ENCODE measurements at places on chromosomes 7 and 10.

GRCh38 chr7:1197997-1198625 is 34.6 kb upstream of the UNCX start:
- no peak for DNase-seq

- no peak for DNase-seq
These were observed 320.8 kb downstream of the PRPF18 start for GRCh38 chr10:13907570-13907969.

- DNase-seq, result no peak
These were observed 307.7 kb downstream of the ADRA2A start for GRCh38 chr10:111384556-111384955.

DNA sequence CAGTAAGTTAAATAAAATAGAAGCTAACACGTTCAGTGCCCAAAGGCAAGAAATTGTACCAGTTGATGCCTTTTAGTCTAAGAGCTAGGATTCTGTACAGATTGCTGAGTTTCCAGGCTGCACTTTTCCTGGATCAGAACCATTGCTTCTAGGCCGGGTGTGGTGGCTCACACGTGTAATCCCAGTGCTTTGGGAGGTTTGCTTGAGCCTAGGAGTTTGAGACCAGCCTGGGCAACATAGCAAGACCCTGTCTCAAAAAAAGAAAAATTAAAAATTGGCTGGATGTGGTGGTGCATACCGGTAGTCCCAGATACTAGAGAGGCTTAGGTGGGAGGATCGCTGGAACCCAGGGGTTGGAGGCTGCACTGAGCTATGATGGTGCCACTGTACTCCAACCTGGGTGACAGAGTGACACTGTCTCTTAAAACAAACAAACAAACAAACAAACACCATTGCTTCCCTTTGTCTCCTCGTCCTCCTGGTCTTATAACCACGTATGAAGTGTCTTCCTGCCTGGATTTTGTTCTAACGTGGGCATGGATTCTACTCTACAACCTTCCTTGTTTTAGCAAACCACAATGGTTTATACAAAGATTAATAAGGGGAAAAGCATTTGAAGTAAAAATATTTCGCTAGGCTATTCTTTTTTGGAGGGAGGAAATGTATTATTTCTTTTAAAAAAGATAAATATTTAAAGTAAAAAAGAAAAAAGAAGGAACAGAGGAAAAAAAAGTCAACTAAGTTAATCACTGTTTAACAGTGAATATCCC is 9.7 kb upstream of the CCNY start:
- DNase-seq, result no peak

DNA sequence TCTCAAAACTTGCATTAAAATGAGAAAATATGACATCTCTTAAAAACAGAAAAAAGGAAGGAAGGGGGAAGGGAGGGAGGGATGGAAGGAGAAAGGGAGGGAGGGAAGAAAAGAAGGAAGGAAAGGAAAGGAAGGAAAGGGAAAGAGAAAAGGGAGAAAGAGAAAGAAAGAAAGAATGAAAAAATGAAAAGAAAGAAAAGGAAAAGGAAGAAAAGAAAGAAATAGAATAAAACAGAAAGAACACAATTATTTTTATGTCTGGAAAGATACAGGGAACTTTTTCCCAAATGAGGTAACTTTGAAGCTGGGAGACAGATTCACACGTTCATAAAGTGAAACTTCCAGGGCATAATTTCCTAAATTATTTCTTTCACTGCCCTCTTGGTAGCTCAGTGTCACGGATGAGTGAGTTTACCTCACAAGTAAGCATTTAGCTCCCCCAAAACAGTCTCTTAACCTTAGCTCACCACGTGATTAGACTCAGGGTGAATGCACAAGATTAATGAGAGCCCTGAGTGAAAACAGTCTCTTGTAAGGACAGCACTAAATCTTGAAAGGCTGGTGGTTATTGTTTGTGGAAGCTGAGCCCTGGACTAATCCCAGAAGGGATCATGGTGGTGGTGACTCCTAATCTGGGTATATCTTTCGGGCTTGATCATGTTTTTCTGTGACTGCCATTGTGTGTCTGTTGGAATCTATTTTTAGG is 74.1 kb upstream of the HDAC9 start:
- no peak for DNase-seq

GRCh38 chr7:129657363-129657762 is 45.8 kb downstream of the NRF1 start:
- DNase-seq, result no peak

DNA sequence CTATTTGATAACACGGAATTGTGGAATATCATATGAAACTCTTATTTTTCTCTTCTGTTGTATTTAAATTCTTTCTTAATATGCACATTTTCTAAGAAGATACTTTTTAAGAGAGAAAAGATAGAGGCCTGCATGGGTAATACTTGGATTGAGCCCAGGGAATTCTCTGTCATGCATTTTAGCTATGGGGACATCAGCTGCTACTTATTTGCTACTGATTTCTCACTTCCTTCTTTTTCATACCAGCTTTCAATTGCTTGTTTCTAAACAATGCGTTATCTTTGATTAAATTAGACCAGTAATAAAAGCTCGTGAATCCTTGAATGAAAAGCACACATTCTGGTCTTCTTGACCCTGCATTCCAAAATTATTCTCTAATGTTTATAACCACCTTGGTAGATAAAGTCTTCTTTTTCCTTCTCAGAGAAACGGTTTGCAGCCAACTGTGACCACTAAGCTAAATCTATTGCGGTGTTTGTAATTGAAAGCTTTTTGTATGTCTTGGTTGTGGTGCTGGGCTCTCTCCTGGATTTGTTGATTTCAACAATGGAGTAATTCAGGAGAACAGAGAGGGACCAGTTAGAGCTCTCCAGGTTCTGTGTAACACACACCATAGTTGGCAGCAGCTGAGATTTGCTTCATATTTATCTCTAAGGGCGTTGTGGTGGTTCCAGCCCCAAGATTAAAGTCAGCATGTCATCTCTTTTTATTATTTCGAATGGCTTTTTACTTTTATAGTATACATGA is 139.3 kb downstream of the PPP1R9A start:
- no peak for DNase-seq

DNA sequence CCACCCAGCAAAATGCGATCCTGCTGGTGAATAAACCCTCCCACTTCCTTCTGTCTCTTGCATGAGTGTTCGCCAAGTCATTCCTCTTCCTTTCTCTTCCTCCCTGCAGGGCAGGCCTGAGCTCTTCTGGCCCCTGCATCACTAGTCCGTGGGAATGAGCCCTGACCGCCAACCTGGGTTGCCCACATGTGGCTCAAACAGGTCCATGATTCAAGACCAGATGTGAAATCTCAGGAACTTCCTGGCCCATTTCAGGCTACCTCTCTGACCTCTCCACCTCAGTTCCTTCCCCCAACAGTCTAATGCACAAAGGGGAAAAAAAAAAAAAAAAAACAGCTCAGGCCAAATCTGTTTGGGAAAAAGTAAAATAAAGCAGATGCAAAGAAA is 5.4 kb upstream of the YWHAG start:
- DNase-seq, result peak; percentile 57

DNA sequence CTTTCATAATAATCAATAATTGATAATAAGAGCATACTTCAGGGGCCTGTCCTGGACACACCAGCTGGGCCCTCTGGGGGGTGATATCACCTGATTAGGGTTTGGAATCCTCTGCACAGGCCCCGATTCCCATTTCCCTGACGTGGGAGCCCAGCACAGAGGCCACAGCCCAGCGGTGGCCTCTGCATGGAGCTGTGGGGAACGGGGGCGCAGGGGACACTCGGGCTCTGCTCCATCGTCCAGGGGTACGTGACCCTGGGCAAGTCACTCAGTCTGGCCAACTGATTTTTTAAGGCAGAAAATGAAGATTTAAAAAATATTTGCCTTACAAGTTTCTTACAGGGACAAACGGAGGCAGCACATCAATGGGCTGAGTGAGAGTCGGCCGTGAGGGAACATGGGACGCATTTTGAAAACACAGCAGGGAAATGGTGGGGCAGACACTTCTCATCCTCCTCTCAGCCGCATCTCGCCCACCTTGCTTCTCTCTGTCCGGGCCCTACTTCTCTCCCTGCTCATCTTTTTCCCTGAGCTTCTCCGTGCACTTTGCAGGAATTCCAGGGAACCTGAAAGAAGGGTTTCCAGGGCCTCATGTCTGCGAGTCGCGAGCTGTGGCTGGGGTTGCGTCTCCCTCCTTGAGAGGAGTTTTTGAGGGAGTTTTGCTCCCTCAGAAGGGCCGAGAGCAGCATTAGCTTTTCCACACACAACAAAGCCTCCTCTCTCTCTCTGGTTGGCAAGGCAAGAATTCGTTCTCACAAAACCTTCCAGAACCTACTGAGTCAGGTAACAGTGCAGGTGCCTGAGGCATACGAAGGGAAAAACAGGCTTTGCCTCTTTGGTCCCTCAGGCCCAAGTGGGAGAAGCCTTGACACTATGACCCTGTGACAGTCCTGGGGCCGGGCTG is 312.0 kb downstream of the WDR37 start:
- no peak for DNase-seq

- no peak for DNase-seq
These were observed 10.9 kb downstream of the SPOCK2 start for GRCh38 chr10:72077275-72077990.

- no peak for DNase-seq
These were observed 1112.9 kb upstream of the AUTS2 start for GRCh38 chr7:68485253-68485917.

DNA sequence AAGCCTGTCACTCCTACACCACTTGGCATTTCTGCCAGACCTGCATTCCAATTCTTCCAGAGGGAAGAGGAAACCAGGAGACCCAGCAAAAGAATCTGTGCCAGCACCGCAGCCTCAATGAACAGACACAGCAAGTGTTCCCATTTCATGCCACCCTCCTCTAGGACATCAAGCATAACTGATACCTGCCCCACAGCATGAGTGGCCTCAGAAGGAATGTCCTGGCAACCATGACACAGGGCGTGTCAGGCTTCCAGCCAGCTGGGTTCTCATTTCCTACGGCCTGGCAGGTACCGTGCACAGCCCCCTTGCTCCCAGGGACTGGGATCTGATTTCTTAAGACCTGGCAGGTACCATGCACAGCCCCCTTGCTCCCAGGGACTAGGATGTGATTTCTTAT is 7.8 kb downstream of the MAD1L1 start:
- no peak for DNase-seq

DNA sequence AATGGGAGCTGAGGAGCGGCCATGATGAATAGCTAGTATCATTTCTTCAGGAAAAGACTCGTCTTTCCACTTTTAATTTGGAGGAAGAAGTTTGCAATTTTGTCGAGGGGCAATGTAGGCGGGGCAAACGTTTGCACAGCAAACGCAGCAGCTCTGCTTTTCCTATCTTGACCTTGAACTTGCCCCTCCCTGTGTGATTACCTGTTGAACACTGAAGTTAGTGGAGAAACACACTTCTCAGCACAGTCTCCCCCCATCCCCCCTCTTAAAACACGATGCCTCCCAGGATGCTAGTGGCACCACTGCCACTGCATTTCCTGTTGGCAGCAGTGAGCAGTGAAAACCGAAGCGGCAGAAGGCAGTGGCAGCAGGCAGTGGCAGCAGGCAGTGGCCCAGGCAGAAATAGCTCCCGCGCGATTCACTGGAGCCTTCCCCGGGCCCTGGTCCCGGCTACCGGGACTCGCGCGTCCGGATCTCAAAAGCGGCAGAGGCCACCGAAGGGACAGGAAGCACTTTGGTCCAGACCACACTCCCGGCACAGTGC is at the start of gene EPDR1:
TSS of gene EPDR1 (plus strand) at position 336 of the 544 bp plus-strand sequence. CDS start 300 bp downstream, outside the sequence.
- peak; percentile 54 for DNase-seq

- DNase-seq, result no peak
These were observed 135.6 kb downstream of the WDR37 start for GRCh38 chr10:1191752-1192151.

- DNase-seq, result no peak
These were observed 30.2 kb upstream of the CARD11 start for GRCh38 chr7:3073763-3074458.

DNA sequence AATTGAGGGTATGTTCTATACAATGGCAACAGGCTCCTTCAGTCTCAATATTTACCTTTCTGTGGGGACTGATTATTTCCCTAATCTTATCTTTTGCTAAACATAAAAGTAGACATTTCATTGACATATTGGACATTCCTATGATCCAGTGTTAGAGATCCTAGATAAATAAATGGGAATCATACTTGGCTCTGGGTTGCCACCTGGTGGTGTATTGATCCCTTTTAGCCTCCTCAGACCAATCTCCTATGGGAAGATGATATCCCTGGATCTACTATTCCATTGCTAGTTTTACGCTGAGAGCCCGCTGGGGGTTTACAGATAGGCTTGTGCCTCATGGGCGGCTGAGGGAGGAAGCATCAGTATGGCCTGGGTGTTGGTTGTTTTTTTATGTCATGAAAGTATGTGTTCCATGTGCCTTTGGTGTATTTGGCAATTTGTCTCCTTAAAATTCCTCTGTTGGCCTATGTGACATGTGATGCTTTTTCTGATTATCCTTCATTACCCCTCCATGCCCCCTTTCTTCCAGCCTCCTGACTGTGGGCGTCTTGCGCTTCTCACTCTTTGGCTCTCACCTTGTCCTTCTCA is 18.8 kb downstream of the CELF2 start:
- peak; percentile 48 for DNase-seq

DNA sequence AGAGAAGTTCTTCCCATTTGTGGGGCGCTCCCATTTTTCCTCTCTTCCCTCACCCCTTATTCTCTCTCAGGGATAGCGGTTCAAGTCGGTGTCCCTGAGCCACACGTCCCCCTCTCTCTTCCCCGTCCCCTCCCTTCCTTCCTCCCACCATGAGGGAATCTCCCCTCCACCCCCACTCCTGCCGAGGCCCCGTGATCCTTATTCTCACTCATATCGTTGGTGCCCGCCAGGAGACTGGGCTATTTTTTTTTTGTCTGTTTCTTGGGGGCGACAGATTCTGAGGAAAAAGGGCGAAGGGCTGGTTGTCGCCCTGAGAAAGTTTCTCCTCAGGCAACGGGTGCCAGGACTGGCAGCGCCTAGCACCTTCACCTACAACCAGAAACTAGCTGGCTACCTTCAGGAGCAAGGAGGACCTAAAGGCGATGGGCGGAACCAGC is 723 bp downstream of the ZCWPW1 start:
- no peak for DNase-seq

DNA sequence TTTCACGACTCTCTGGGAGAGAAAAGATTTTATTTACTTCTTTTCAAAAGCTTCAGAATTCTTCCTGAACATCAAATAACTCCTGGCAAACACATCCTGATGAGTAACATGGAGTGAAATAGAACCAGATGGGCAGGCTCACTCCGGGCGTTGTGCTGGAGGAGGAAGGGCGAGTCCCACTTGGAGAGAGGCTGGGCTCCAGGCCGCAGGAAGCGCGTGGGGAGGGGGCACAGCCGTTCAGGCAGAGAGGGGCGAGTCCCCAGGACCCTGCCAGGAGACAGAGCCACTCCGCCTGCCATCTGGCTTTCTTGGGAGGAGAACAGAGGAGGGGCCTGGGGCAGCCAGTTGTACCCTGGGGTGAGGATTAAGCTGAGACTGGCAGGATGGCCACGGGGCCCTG is 265.9 kb upstream of the ZMIZ1 start:
- peak; percentile 74 for DNase-seq

GRCh38 chr10:130339911-130340310 is 203.7 kb downstream of the GLRX3 start:
- DNase-seq, result no peak

GRCh38 chr7:111362506-111363054 is 199.7 kb downstream of the IMMP2L start:
- no peak for DNase-seq

GRCh38 chr7:135562720-135563119 is 5.0 kb downstream of the NUP205 start:
- DNase-seq, result no peak
